PC-3 (cell line): ENCODE measurements at places on chromosomes 12 and 14. TPM values are rescaled to one million over a fixed set of nuclear protein-coding genes. Genes with fewer than 3 reads are reported as not detected.

The PROX2 gene
- not detected in 2 replicates for total RNA-seq

The MANSC4 gene
- total RNA-seq, result 1.9 and 4.1 TPM in 2 replicates

The ARHGAP9 gene
- total RNA-seq, result not detected in 2 replicates

The RNF212B gene
- total RNA-seq, result not detected in 2 replicates

The NKX2-1 gene
- not detected in 2 replicates for total RNA-seq

The AQP6 gene
- not detected in 2 replicates for total RNA-seq

The TPPP2 gene
- not detected in 2 replicates for total RNA-seq

The MSI1 gene
- 0.12 TPM in 1 of 2 replicates, not detected in the other for total RNA-seq

The TBX5 gene
- total RNA-seq, result not detected in 2 replicates
